ENCODE measurements at places on chromosomes 7 and 10. TPM values are rescaled to one million over a fixed set of nuclear protein-coding genes. Genes with fewer than 3 reads are reported as not detected.

The FAM237B gene
- total RNA-seq = not detected

The ADAM22 gene
- total RNA-seq = not detected

The HSPA12A gene
- 1.4 TPM for total RNA-seq

The TMEM72 gene
- total RNA-seq = not detected

The EVX1 gene
- not detected for total RNA-seq
